ENCODE measurements at places on chromosomes 1 and 21.

- DNase-seq = peak; percentile 73
These were observed 11.2 kb downstream of the OR2W3 start for GRCh38 chr1:247906504-247907047.

GRCh38 chr1:181135437-181135731 lies 46.9 kb downstream of the IER5 start:
- peak; percentile 35 for DNase-seq

- DNase-seq = no peak
These were observed 104.4 kb upstream of the TIAM1 start for GRCh38 chr21:31448496-31448895.

GRCh38 chr1:204799630-204800029 lies 71.0 kb upstream of the NFASC start:
- no peak for DNase-seq

DNA sequence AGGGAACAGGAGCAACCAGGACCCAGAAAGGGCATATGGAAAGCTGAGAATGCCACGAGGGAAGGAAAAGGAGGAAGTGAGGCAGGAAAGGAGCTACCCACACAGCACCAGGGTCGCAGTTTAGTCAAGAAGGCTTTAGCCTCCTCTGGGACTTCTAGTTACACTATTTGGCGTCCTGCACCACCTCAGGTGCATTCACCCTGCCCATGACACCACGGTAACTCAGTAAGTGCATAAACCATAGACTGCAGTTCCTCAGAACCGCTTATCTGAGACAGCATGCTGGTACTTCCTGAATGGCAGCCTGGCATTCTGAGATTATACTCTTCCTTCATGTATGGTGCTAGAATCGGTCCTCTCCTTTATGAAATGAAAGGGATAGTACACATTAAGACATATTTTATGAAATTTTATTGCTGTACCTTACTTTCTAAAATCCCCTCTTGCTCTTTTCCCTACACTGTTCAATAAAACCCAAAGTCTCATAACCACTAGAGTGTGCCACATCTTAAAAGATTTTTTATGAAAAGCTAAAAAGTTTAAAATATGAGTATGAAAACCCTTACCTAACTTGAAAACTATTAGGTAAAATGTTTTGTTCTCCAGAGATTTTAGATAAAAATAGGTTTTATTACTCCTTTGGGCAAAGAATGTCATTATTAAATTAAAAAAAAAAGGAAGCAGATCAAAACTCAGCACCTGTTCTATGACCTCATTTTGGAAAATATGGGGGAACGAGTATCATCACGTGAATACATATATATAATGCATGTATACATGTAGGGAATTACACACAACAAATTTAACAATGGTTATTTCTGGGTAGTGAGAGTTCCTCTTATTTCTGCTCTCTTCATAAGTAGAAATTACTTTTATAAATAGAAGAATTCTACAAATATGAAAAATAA lies 67.3 kb downstream of the VAV3 start:
- DNase-seq = no peak

- DNase-seq = no peak
These were observed 86.5 kb downstream of the LACTBL1 start for GRCh38 chr1:22886211-22886610.

GRCh38 chr1:217004776-217005436 lies 281.7 kb upstream of the ESRRG start:
- DNase-seq = no peak

DNA sequence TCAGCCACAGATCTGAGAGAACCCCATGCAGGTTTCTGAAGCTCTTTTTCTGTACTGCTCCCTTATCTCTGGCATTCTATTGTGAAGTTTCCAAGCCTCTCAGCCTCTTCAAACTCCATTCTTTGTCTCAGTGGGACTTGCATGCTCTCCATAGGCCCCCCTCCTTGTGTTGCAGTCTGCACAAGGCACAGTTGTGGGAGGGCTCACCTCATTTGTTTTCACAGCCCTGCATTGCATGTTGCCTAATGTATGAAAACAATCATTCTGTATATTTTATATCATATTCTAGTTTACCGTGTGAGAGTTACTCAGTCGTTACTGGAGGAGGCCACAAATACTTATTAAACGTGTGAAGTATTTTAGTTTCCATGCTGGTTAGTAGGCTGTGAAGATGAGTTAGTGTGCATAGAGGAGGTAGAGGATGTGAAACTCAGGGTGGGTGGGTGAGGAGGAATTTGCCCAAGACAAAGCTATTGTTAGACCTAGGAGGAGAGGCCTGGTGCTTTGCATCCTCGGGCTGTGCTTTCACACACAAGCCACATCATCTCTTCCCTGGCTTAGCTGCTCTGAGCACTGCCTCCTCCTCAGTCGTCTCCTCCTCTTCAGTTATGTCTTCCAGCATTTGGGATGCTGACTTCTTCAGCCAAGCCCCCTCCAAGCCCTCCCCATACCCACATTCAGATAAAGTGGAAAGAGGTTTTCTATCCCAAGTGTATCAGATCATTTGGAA lies 7.8 kb upstream of the CHI3L2 start:
- no peak for DNase-seq

- no peak for DNase-seq
These were observed 31.2 kb upstream of the LRRC3 start for GRCh38 chr21:44423941-44424607.

DNA sequence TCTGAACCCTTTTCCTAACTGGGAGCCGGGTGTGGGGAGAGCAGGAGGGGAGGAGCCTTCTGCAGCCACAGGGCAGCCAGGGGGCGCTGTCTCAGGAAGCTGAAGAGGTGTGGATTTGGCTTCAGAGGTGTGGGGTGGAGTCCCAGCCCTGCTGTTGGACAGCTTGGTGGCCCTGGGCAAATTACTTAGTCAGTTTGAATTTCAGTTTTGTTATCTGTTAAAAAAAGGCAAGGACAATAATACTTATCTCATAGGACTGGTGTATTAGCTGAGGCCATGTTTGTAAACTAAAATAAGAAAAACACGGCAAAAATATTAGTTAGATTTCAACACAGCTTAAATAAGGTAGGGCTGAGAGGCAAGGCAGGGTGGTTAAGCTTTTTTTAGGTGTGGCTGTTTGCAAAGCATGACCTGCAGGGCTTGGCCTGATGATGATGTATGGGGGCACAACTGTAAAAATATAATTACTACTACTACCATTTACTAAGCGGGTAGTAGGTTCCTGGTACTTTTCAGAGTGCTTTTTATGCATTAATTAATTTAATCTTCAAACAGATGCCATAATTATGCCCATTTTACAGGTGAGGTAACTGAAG lies 111.8 kb downstream of the PLXNA2 start:
- DNase-seq = peak; percentile 36

GRCh38 chr1:55580845-55581332 lies 365.7 kb upstream of the USP24 start:
- DNase-seq = peak; percentile 65

DNA sequence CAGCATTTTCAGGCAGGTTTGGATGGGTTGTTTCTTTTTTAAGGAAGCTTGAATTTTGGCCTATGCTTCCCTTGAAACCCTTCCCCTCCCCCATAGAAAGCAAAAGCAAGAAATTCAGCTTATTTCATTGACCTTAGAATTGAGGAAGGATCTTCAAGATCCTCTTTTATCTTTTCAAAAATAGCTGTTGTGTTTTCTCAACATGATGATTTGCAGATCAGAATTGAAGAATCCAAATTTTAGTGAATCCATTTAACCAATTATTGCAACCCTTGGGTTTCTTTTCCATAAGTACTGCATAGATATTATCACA lies 73.7 kb downstream of the LRRC8C start:
- no peak for DNase-seq
